Fibroblast of pulmonary artery (primary cell): ENCODE measurements at places on chromosomes 3 and 15.

DNA sequence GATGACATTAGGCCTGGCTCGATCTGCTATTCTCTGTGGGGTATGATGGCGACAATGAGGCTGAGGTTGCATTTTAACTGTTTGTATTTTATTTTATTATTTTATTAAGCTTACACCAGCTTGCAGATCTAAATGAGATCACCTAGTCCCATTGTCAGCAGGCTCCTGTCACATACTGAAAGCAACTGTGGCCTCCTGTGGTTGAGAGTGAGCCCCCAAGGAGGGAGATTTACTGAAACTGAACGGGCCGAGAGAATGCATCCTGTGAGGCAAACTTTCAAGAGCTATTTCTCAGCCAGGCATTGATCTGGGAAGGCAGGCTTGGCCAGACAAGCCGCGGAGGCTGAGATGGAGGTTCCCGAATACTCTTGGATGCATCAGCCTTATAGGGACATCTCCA lies 210.4 kb upstream of the ARRDC4 start:
- no peak for DNase-seq

- DNase-seq: no peak
Measured at GRCh38 chr15:31975830-31976229, 54.5 kb upstream of the CHRNA7 start.

DNA sequence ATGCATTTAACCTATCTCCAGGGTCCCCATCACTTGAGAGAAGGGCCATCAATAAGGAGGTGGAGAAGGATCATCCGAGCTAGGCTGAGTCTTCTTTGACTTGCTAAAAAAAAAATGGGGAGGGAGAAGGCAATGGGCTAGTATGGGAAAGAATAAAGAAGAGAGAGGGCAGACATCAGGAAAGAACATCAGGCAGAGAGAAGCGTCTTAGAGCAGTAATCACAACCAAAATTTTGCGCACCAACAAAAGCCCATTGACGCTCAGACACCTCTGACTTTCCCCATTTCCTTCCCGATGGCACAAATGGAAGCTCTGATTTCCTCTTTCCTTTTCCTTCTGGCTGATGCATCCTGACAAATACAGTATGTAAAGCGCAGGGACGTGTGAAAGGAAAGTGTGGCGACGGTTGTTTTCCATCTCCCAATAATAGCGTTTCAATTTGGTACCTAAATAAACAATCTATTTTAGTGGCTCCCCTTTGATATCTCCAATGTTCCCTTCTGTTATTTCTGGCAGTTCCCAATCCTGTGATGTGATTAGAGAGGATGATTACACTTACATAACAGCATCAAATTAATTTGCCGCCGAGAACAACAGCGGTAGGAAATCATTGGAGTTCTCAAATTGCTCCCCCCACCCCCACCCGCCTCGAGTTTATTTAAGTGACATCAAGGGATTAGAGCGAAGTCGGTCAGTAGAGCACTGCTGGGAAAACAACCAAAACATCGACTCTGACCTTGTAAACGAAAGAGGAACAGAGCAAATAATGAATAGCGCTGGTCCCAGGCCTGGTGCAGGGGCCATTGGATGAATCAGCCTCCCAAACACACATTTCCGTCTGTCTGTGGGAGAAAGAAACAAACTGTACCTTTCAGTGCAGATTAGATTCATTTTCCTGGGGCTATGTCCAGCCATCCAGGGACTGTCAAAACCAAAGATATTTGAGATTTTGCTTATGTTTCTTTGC lies 273.3 kb upstream of the ICE2 start:
- DNase-seq: peak; percentile 88

DNA sequence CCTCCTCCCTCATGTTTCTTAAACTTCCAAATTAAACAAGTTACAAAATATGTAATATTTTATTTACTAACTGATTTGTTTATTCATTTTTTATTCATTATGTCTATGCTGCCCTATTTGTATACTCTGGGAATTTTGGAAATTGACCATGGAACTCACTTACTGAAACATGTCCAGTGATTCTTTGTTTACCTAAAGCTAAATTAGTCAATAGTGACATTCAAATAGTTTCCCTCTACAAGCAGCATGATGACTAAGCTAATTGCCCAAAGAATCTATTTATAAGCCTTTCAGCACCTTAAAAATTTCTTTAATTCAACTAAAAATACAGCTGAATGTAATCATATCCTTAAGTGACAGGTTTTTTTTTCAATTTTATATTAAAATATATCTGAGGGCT lies 437.7 kb downstream of the SI start:
- no peak for DNase-seq

- DNase-seq: no peak
Measured at GRCh38 chr15:51706926-51707608, 25.8 kb downstream of the SCG3 start.
